ENCODE measurements at places on chromosomes 7 and 10.

DNA sequence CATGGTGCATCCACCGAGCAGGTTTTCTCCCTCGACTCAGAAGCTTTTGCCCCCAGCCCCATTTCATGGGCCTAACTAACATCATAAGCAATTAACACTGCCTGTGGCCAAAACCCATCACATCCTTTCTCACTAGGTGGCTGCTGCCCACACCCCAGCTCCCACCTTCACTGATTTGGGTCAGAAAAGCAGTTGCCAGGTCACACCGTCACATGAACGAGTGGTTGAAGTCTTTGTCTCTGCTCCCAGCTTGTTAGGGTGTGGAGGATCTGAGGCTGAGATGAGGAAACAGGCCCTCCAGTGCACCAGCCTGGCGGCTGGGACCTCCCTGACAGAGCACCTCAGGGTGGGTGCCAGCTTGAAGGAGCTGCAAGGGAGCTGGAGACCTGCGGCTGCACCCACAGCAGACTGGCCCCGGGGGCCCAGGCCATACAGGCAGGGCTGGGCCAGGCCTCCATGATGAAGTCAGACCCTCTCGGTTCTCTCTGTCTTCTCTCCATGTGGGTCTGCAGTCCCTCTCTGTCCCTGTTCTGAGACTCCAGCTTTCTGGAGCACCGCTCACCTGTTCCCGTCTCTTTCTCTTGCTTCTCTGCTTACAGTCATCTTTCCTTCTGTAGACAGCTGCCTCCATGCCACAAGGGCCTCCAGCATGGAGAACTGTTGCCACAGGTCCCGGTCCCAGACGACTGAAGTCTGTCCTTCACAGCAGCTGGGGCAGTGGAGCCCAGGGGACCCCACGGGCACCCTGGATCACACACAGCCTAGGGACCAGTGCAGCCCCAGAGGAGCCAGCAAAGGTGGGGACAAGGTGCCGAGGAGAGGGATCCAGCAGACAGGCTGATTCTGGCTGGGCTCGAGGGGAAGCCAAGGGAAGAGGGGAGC lies 13.8 kb upstream of the INPP5A start:
- no peak for DNase-seq

DNA sequence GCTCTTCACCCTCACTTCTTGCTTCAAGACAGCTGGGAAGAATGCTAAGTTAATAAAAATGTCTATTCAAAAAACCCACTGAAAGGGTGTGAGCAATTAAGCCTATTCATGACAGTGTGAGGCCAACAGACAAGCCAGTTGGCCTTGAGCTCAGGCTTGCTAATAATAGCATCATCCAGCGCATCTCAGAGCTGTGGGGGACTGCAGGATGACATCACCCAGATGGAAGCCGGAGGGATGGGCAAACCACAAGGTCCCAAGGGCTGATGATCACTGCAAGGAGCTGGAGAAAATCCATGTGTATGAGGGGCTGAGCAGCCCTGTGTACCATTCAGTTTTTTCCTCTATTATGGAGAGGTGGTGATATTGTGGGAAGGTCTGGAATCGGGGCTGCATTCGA lies 770.4 kb downstream of the TNS3 start:
- no peak for DNase-seq

- no peak for DNase-seq
Measured at GRCh38 chr7:30276203-30276900, 8.0 kb upstream of the ZNRF2 start.

DNA sequence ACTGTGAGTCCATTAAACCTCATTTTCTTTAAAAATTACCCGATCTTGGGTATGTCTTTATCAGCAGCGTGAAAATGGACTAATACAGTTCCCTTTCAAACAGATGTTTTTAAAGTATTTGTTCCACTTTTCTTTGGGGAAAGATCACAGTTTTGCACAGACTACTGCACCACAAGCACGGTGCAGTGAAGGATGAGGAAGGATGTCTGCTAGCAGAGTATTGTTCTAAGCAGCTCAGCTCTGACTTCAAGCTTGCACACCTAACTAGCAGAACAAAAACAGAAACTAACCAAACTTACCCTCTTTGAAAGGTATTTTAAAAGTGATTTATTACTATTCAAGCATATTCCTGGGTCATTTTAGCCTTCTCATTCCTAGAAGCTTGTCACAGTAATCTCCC lies 20.0 kb downstream of the THNSL1 start:
- no peak for DNase-seq

DNA sequence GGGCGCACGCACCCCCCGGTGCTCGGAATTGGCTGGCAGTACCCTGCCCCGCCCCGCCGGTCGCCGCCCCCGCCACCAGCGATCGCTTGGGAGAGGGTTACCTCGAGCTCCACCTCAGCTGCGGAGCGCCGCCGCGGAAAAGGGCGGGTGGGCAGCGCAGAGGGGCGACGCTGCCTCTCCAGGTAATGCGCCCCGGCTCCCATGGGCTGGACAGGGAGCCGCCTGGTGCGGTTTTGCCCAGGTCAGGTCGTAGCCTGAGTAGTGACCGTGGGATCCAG lies 1.3 kb downstream of the PFKFB3 start:
- DNase-seq: no peak

DNA sequence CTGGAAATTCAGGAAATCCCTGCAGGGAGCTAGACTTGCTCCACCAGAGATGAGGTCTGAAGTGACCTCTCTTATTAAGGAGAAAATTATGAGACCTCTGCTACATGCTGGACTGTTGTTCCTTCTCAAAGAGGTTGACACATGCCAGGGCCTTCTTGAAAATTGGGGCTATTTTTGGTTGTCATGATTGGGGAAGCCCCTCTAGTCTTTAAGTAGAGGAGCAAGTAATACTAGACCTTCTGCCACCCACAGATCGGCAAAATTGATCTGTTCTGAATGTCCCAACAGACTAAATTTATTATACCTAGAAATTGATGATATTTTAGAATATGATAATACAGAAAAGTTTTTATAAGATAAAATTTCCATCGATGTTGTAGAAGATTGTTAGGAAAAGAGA lies 160.8 kb upstream of the GRB10 start:
- DNase-seq: no peak

DNA sequence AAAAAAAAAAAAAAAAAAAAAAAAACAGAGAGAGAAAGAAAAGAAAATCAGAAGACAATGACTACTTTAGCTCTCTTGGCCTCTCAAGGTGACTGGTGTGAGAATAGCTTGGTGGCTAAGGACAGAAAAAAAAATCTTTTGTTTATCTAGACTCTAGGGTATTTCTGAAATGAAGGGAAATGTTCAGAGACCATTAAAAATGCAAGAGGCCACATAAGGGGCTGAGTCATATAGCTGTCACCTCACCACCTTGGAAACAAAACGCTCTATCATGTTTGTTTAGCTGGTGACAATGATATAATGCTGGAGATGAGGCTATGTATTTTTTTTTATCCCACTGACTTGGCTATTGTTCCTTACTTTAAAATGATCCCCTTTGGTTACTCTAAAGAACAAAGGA lies 287.0 kb upstream of the CDC14C start:
- DNase-seq: no peak

DNA sequence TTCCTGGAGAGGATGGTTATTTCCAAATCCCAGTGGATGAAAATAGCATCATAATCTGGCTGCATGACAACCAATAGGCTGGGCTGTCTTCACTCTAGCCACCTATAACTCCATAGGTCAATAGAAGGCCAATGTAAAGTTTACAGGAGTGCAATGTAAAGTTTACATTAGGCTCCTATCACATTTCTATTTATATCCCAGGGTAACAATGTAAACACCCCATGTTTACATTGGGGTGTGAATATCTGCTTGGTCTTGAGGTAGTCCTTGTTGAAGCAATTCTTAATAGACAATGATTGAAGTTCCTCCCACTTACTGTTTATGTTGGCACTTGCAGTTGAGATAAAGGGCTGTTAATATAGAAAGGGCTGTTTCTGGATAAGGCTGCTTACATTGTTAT lies 21.5 kb downstream of the CH25H start:
- no peak for DNase-seq

- DNase-seq: no peak
Measured at GRCh38 chr7:10106609-10107008, 867.1 kb upstream of the PHF14 start.

DNA sequence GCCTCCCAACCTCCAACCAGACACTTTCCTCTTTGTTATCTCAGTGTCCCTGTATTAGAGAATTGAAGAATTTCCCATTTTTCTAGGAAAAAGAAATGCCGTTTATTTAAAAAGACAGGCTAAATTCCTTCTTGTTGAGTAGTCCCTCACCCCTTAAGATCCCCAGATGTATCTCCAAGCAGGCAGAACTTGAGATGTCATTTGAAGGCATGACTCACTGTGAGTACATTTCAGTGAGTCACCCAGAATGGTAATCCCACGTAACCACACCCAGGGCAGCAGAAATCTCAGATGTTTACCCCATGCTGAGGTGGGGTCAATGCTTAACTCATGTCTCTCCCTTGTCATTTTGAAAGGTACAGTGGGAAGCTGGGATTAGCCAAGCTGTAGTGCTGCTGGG lies 4.4 kb downstream of the ZNF655 start:
- no peak for DNase-seq

DNA sequence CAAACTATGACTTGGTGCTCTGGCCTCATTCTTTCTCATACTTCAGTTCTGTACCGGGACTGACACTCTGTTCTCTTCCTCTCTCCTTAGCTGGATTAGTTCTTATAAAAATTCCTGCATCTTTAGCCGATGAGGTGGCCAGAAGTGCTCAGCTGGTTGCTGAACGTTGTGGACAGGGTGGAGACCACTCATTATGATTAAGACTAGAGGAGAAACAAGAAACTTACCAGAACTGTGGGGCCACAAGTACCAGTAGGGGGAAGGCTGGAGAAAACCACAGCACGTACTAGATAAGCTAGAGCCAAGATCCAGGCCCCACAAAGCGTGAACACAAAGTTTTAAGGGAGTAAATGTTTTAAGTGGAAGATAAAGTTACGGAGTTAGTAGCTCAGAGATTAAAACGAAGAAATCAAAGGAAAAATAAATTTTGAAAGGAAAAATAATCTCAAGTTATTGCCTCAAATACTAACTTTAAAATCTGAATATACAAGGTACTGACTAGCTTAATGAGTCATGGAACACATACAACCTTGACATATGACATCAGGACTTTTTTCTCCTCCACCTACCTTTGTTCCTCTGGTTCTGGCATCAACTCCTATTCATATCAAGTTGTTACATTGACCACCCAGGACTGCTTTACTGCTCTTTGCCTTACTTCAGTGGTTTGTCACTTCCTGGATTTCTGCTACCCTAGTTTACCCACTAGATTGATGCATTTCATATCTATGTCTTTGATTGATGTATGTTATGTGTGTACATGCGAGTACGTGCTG lies 469.0 kb downstream of the TFEC start:
- DNase-seq: no peak

GRCh38 chr7:31059551-31059950 lies 7.4 kb downstream of the ADCYAP1R1 start:
- DNase-seq: no peak

- no peak for DNase-seq
Measured at GRCh38 chr7:129376076-129376777, 58.0 kb upstream of the STRIP2 start.

DNA sequence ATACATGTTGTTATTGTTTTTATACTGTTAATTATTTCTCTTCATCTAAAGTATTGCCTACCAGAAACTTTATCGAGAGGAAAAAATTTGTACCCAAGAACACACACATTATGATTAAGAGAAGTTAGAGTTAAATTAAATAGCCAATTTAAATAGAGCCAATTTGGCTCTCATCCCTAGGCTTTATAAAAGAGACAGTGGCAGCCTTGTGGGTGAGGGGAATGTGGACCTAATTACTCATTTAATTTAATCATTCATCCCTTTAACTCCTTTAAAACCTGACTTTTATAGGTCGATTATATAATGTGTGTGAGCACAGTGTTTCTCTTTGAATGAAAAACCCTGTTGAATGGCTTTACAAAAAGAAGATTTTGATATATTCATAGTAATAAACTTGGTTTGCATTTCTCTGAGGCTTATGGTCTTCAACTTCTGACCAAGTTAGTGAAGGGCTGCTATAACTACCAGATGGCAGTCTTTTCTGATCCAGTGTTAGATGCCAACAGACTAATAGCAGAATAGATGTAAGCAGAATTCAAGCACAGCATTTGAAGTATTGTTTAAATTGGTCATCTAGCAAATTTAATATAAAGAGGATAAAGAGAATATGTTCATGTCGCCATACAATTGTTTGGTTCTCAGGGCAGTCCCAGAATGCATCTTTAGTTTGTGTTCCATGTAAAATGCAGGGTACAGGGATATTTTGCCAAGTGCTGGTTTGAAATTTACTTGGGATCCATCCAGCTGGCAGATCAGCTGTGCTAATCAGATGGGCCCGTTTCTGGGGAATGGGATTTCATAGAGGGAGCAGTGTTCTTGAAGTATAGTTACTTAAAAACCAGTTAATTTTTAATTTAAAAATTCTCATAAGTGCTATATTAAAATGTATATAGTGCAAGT lies 25.3 kb downstream of the ADD3 start:
- no peak for DNase-seq

DNA sequence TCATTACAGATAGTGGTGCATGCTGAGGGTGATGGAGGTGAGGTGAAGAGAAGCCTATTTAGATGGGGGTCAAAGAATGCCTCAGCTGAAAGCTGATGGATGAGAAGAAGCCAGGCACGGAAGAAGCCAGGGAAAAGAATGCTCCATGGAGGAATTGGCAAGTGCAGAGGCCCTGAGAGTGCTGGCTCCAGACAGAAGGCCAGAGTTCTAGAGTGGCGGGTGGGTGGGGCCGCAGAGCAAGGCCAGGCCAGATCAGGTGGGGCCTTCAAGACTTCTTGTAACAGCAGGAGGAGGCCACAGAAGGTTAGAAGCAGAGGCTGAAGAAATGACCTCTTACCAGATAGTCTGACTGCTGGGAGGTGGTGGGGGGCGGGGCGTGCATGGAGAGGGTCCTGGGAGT lies 7.3 kb downstream of the EEPD1 start:
- no peak for DNase-seq

GRCh38 chr7:75969182-75969581 lies 25.2 kb downstream of the TMEM120A start:
- no peak for DNase-seq

- DNase-seq: no peak
Measured at GRCh38 chr7:117015258-117016184, 62.2 kb downstream of the ST7 start.

DNA sequence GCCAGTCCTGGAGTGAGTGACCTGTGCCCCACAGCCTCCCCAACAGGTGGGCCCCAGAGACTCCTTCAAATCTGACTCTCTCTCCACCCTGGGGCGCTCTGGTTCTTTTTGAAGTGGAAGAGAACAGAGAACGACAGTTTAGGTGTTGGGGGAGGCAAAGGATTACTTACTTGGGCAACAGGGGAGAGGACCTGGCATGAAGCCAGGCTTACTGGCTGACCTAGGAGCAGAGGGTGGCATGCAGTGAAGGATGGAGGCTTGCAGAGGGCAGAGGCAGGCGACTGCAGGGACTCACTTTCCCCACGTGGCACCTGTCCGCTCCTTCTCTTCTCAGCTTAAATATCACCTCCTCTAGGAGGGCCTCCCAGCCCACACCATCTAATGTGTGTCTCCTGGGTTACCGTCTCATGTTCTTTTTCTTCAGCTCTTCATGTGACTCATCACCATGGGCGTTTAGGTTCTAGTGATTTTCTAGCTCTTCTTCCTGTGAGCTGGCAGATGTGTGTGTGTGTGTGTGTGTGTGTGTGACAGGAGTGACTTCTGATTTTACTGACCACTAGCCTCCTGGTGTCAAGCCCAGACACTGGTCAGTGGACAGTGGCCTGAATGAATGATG lies 15.5 kb downstream of the LZTS2 start:
- no peak for DNase-seq
